ENCODE measurements at places on chromosomes 13 and 19.

DNA sequence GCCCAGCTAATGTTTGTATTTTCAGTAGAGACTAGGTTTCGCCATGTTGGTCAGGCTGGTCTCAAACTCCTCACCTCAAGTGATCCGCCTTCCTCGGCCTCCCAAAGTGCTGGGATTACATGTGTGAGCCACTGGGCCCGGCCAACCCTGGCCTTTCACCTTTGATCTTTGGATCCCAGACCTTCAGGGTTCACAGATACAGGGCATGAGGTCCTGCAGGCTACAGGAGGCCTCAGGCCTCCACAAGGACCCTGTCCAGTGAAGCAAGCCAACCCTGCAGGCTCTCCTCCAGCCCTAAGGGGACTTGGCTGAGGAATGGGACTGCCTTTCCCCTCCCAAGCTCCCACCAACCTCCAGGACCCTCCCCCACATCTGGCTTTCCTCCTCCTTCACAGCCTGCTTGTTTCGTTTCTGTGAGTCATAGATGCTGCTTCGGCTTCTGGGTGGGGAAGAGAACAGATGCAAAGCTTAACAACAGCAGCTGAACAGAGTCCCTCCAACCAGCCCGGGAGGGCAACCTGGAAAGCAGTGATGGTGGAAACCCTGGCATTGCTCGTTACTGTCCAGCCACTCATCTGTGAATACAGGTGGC, 11.8 kb downstream of the ARHGEF18 start:
- DNase-seq, result no peak

DNA sequence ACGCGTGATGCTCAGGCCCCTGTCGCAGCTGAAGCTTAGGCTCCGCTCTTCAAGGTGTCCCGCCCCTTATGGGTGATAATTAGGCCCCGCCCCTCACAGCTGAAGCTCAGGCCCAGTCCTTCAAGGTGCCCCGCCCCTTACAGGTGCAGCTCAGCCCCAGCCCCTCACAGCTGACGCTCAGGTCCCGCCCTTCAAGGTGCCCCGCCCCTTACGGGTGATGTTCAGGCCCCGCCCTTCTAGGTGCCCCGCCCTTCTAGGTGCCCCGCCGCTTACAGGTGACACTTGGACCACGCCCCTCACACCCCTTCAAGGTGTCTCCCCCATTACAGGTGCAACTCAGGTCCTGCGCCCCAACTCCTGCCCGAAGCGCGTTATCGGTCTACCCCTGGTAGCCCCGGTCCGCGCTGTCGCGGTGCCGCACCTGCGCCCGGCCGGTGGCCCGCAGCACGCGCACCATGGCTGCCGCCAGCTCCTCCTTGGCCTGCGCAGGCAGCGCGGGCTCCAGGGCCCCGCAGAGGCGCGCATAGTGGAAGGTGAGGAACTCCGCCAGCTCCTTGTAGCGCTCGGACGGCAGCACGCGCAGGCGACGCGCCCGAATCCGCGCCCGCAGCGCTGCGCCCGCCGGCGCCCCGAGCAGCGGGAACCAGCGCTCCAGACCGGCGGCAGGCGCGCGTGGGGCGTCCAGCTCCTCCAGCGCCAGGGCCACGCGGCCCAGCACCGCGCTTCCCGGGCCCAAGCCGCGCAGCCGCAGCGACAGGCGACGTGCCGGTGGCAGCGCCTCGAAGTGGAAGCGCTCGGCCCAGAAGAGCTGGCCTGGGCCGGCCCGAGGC, 7.3 kb downstream of the RASAL3 start:
- peak; percentile 52 for DNase-seq

- DNase-seq, result no peak
Observed at GRCh38 chr19:34678085-34678412, 571 bp downstream of the ZNF302 start.

DNA sequence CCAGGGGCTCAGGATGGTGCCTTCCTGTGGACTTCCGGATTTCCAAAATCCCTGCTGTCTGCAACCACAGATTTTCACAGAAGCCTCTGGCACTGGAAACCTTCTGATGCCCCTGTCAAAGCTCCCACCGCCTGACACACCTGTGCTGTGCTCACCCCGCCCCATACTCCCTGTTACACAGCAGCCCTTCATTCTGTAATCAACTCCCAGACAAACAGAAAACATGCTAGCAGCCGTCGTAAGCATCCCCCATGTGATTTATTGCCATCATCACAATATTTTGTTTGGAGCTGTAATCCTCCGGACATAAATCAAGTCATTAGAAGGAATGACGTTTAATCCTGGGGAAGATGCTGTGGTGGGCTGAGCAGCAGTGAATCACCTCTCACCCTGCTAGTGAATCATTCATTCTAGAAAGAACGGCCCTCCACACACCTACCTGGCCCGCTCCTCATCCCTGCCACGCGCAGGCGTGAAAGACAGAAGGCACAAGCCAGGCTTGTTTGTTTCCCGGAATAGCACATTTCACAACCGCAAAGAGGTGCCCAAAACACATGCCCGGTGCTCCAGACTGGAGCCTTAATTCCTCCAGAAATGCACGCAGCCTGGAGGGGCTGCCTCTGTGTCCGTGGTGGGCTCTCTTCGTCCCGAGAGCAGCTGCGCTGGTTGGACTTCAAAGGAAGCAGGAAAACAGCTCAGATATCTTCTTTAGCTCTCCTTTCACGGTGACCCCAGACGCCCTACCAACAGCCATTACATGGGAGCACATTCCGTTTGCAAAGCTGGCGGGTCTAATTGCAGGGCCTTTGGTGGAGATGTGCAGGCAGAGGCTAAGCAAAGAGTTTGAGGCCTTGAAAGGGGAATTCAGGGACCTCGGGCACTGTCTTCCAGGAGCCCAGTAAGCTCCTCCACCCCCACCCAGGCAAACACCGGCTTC, 41.3 kb upstream of the KCTD15 start:
- no peak for DNase-seq

DNA sequence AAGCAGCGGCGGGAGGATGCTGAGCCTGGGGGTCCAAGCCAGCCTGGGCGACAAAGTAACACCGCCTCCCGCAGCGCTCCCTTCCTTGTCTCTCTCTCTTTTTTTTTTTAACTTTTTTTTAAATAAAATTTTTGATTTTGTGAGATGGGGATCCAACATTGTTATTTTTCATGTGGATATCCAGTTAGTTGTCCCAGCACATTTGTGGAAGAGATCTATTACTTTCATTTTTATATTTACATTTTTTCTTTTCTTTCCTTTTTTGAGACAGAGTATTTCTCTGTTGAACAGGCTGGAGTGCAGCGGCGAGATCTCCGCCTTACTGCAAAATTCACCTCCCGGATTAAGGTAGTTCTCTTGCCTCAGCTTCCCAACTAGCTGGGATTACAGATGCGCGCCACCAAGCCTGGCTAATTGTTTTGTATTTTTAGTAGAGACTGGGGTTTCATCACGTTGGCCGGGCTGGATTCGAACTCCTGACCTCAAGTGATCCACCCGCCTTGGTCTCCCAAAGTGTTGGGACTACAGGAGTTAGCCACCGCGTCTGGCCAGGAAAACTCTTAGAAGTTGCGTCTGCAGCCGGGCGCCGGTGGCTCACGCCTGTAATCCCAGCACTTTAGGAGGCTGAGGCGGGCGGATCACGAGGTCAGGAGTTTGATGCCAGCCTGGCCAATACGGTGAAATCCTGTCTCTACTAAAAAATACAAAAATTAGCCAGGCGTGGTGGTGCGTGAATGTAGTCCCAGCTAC, 19.4 kb downstream of the ZNF816 start:
- no peak for DNase-seq

DNA sequence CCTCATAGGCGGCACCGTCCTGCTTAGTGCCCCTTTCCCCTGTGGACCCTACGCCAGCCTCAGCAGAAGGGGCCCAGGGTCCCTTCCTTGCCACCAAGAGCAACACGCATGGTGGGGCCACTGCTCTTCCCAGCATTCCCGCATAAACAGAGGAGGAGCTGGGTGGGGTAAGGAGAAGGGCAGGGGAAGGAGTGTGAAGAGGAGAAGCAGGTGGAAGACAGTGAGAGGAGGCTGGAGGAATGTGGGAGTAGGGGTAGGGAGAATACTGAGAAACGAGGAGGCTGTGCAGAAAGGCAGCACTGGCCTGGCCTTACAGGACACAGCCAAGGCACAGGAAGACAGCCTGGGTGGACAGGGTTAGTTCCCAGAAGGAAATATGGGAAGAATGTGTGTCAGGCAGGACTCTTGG, 43.9 kb downstream of the ZNF331 start:
- DNase-seq, result no peak

DNA sequence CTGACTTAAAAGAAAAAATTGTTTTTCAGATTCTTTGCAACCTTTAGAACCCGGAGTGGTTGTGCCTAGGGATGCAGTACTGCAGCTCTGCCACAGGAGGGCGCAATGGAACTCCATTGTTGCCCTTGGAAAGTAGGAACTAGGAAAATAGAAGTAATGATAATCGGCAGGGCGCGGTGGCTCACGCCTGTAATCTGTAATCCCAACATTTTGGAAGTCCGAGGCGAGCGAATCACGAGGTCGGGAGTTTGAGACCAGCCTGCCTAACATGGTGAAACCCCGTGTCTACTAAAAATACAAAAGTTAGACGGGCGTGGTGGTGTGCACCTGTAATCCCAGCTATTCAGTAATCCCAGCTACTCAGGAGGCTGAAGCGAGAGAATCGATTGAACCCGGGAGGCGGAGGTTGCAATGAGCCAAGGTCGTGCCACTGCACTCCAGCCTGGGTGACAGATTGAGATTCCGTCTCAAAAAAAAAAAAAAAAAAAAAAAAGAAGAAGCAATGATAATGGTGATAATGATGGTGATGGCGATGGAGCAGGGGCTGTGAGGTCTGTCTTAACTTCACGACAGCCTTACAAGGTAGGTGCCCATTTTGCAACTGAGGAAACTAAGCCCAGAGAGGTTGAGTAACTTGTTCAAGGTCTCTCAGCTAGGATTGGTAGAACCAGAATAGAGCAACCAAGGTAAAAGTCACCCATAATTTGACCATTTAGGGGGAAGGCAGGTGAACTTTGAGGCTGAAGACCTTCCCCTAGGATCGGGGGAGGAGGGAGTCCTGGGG, 5.5 kb upstream of the ADAMTS10 start:
- peak; percentile 84 for DNase-seq

DNA sequence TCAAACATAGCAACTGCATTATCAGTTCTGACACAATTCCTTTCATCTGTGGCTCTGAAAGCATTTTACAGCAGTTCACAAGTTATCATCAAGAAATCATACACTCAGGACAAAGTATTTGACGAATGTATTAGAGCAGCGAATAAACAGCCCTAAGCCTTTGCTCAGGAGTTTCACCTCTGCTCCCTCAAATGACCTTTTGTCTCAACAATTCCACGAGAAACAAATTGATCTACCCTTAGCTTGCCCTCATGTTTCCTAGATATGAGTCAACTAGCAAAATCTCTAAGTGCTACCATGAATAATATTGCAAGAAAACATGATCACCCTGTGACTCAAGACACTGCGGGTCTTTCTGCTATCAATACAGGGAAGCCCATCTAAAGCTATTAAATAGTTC, 396.1 kb downstream of the EFNB2 start:
- DNase-seq, result no peak
